ENCODE measurements at places on chromosomes 6 and 20.

GRCh38 chr20:58511364-58511763 is 3.8 kb downstream of the APCDD1L start:
- ATAC-seq, result no peak
- no peak overlapping the region for H3K27ac ChIP-seq
- no peaks in the 10 kb centered on the region for H3K4me1 ChIP-seq

DNA sequence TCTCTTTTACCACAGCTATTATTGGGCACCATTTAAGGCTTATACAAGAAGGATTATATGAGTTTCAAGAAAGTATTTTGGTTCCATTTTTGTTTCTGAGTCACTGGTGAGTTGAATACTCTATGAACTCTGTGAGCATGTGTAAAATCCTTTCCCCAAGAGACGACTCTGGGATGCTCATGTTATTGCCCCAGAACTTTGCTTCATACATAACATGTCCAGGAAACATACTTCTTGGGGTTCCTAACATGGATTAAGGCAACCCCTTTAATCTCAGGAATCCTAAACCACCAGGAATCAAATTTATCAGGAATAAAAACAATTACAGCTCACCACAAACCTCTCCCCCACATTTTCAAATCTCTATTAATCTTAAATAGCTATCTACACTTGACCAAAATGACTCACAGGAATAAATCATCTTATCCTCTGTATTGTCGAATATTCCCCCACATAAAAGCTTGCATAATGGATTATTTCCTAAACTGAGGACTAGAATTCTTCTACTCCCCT is 117.5 kb upstream of the COL21A1 start:
- H3K36me3 ChIP-seq, result no peaks in the 10 kb centered on the region
- no peak for ATAC-seq
- no peak overlapping the region for H3K4me3 ChIP-seq
- no peak overlapping the region for H3K27ac ChIP-seq
- H3K4me1 ChIP-seq, result peaks cover 51% of the 10 kb centered on the region

- H3K4me3 ChIP-seq, result no peak overlapping the region
- H3K36me3 ChIP-seq, result no peaks in the 10 kb centered on the region
- ATAC-seq, result no peak
- peaks cover 63% of the 10 kb centered on the region for H3K4me1 ChIP-seq
Measured at GRCh38 chr6:52550014-52550575, 26.8 kb downstream of the TRAM2 start.

- peaks cover 68% of the 10 kb centered on the region for H3K27me3 ChIP-seq
- no peaks in the 10 kb centered on the region for H3K36me3 ChIP-seq
- H3K27ac ChIP-seq, result no peak overlapping the region
- H3K4me1 ChIP-seq, result no peaks in the 10 kb centered on the region
- no peak overlapping the region for H3K4me3 ChIP-seq
Measured at GRCh38 chr20:33211817-33212424, 5.2 kb upstream of the BPIFA3 start.

GRCh38 chr6:1136415-1136774 is 175.5 kb upstream of the FOXQ1 start:
- H3K4me1 ChIP-seq, result no peaks in the 10 kb centered on the region
- no peaks in the 10 kb centered on the region for H3K27me3 ChIP-seq
- ATAC-seq, result peak; percentile 85
- no peak overlapping the region for H3K27ac ChIP-seq

DNA sequence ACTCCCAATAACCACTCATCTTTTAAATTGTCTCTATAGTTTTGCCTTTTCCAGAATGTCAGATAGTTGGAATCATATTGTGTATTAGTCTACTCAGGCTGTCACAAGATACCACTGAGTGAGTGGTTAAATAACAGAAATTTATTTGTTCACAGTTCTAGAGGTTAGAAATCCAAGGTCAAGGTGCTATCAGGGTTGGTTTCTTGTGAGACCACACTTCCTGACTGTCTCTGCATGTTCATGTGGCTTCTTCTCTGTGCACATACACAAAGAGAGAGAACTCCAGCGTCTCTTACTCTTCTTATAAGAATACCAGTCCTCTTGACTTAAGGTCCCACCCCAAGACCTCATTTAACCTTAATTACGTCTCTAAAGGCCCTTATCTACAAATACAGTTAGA is 23.9 kb upstream of the PRSS35 start:
- H3K27me3 ChIP-seq, result no peaks in the 10 kb centered on the region
- no peaks in the 10 kb centered on the region for H3K36me3 ChIP-seq
- no peaks in the 10 kb centered on the region for H3K4me1 ChIP-seq
- H3K27ac ChIP-seq, result no peak overlapping the region

DNA sequence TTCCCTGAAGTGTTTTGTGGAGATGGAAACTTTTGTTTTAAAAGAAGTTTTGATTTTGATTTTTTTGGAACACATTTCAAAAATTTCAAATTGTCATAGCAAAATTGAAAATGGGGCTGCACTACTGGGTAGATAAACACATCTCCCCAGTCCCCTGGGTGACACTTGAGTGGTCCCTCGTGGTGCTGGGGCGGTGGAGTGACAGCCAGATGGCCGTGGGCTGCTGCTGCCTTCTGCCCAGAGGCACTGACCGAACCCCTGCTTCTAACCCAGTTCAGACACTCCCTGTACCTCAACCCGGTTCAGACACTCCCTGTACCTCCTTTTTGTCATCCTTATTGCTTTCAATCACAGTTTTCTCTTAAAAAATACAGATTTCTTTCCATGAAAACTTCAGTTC is 69.9 kb upstream of the SYNJ2 start:
- peaks cover 8% of the 10 kb centered on the region for H3K4me1 ChIP-seq
- H3K4me3 ChIP-seq, result no peak overlapping the region
- no peaks in the 10 kb centered on the region for H3K27me3 ChIP-seq
- H3K27ac ChIP-seq, result no peak overlapping the region

DNA sequence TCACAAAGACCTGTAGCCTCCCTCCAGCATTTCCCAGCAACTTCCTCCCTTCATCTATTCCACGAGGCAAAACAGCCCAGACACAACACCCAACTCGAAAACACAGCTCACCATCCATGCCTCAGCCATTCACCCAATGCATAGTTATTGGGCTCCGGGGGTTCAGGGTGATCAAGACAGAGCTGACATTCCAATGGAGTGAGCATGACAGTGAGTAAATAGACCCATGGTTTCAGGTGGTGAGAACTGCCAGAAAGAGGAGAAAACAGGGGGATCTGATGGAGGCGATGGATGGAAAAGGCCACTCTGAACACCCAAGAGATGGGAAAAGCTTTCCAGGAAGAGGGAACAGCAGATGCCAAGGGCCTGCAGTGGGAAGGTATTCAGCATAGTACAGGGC is 5.9 kb downstream of the CASS4 start:
- H3K36me3 ChIP-seq, result no peaks in the 10 kb centered on the region
- H3K4me3 ChIP-seq, result no peak overlapping the region
- no peak for ATAC-seq
- peak overlapping the region; percentile 25 for H3K27ac ChIP-seq
- H3K27me3 ChIP-seq, result no peaks in the 10 kb centered on the region
- H3K4me1 ChIP-seq, result no peaks in the 10 kb centered on the region

- no peaks in the 10 kb centered on the region for H3K27me3 ChIP-seq
- no peak overlapping the region for H3K4me3 ChIP-seq
- ATAC-seq, result no peak
- peaks cover 5% of the 10 kb centered on the region for H3K4me1 ChIP-seq
- no peaks in the 10 kb centered on the region for H3K36me3 ChIP-seq
- no peak overlapping the region for H3K27ac ChIP-seq
Measured at GRCh38 chr6:82954937-82955577, 110.6 kb downstream of the UBE3D start.

DNA sequence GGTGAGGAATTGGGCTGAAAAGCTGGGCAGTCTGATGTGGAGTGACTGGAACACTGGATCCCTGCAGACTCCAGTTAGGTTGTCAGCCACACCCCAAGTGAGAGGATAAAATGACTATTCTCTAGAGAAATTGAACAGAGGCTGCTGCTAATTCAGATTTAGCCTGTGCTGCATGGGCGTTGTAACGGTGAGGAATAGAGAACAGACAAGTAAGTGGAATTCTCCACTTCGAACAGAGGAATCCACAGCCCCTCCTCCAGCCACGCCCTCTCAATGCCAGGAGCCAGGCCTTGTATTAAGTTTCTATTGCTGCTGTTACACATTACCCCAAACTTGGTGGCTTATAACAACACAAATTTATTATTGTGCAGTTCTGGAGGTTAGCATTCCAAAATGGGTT is 109.3 kb downstream of the CFAP61 start:
- ATAC-seq, result no peak
- H3K27me3 ChIP-seq, result no peaks in the 10 kb centered on the region
- H3K36me3 ChIP-seq, result no peaks in the 10 kb centered on the region
- no peak overlapping the region for H3K27ac ChIP-seq
- no peaks in the 10 kb centered on the region for H3K4me1 ChIP-seq

Data from gastroesophageal sphincter (tissue), 4 donors.